AG08396 (cell line): ENCODE measurements at places on chromosomes 13 and 19.

DNA sequence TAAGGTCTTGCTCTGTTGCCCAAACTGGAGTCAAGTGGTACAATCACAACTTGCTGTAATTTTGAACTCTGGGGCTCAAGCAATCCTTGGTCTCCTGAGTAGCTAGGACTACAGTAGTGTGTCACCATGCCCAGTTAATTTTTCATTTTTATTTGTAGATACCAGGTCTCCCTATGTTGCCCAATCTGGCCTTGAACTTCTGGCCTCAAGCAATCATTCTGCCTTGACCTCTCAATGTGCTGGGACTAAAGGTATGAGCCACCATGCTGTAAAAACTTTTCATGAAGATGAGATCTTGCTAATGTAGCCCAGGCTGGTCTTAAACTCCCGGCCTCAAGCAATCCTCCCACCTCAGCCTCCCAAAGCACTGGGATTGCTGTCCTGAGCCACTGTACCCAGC, 15.1 kb upstream of the NAA16 start:
- no peak for DNase-seq

GRCh38 chr13:42047561-42048341, 697 bp upstream of the DGKH start:
- peak; percentile 66 for DNase-seq

DNA sequence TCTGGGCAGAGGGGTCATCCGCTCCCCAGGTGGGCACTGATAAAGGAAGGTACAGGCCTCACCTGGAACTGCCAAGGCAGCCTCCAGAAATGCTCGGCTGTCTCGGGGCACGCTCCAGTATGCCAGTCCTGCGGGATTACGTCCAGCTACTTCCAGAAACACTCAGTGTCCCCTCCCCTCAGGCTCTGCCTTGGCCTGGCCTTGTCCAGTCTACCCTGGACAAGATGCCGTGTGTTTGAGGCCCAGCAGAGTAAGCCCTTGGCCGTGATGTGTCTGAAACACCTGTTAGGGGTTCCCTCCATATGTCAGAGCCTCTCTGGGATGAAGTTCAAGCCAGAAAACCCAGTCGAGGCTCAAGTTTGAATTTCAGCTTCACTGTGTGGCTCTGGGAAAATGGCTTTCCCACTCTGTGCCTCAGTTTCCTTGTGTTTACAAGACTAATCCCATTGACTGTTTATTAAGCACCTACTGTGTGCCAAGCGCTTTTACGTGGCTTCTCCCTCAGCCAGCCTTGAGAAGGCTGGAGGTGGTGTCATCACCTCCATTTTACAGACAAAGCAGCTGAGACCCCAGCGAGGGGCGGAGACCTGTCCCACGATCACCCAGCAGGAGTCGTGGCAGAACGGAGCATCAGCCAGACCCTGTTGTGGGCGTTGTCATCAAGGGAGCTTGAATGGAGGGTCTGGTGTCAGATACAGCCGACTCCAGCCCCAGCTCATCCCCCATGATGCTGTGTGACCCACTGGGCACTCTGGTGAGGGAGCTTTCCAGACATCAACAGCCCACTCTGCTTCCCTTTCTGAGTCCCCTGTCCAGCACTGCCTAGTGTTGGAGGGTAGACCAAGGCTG, 2.0 kb upstream of the PIK3R2 start:
- DNase-seq = no peak

GRCh38 chr19:51691584-51692428, 1.3 kb upstream of the SPACA6 start:
- DNase-seq = no peak

DNA sequence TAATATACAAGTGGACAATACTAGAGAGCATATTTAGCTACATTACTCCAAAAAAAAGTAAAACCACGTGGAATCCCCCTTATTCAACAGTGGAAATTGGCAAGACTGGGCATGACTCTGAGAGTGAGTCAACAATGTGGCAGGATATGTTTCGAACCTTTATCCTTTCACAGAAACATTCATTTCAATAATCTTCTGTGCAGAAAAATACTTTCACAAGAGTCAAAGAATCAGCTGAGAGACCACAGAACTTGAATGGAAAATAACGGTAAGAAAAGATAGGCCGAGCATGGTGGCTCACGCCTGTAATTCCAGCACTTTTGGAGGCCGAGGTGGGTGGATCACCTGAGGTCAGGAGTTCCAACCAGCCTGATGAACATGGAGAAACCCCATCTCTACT, 25.1 kb upstream of the CD70 start:
- no peak for DNase-seq

DNA sequence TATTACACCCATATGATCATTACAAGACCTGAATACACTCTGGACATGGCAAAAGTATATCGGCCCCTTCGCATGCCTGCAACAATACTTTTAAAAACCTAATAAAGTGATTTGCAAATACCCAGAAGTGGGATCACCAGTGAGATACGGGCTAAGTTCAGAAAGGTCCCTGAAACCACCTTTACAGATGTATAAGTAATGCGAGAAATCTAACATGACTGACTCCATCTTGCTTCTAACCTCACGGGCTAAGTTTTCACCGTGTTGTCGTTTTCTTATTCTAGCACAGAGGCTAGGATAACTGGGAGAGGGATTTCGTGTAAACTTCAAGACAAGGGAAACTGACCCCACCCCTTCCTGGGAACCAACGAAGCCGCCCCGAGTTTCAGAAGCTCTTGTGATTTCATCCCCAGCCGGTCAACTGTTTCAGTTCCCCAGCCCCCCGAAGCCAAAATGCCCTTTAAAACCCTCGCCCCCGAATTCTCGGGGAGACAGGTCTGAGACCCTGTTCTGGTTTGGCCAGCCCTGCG, 703 bp downstream of the NEK3 start:
- DNase-seq = peak; percentile 56

- DNase-seq = no peak
Observed at GRCh38 chr13:25727810-25728209, 324.0 kb downstream of the SHISA2 start.

- peak; percentile 2 for DNase-seq
Observed at GRCh38 chr13:87274209-87274819, 396.9 kb upstream of the SLITRK5 start.

DNA sequence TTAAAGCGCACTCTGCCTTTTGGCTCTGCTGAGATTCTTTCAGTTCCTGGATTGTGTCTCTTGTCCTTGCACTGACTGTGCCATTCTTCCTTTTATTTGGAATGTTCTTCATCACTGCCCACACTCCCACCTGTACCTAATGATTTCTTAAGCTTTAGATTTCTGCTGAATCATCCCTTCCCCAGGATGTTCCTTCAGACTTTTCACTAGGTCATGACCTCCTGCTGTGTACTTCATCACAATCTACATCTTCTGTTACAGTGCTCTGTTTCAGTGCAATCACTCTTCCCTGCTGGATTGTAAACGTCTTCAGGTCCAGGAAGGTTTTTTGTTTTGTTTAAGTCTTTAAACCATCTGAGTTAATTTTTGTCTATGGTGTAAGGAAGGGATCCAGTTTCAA, 281.0 kb downstream of the ATP8A2 start:
- no peak for DNase-seq

DNA sequence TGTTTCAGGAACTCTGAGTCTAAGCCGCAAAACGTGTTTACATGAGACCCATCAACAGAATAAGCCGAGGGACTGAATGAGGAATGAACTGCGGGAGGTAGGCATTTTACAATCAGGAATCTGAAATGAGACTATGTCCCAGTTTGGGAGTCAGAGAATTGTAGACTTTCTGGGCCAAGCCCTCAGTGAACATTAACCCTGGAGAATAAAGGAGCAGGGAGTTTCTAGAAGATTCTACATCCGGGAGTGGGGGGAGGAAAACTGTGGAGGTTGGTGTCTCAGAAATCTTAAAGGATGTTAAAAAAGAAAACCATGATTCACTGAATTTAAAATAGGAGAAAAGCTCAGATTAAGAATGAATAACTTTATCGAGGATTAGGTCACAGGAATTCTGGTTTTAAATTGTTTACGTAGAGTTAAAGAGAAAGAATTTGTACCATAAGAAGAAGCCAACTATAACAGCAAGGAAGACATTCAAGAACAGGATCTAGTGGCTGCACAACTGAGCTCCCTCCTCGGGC, 18.5 kb downstream of the RFX2 start:
- DNase-seq = no peak

GRCh38 chr13:84137292-84137691, 255.0 kb upstream of the SLITRK1 start:
- peak; percentile 3 for DNase-seq

DNA sequence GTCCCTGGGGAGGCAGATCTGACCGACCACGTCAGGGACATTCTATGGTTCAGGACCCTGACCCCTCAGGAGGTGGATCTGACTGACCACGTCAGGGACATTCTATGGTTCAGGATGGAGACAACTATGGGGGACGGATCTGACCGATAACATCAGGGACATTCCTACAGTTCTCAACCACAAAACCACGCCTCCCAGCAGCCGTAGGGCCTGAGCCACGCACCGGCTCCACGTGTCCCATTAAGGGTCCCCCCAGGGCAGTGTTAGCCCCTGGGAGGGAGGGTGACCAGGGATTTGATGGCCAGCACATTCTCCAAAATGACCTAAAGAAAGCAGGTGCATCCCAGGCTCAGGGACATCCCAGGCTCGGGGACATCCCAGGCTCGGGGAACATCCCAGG, 49.0 kb upstream of the C13orf46 start:
- DNase-seq = no peak

DNA sequence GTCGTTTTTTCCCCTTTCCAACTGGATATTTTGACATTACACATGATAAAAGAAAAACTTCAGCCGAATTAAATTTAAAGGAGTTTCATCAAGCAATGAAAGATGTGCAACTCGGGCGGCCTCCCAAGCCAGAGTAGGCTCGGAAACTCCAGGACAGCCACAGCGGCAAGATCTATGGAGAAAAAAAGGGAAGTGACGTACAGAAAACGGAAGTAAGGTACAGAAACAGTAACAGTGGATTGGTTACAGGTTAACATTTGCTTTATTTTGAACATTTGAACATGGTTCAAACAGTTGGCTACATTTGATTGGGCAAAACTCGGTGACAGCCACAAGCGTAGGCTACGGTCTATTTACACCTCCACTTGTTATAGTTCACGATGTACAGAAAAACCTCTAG, 30.5 kb upstream of the FAM124A start:
- DNase-seq = no peak

DNA sequence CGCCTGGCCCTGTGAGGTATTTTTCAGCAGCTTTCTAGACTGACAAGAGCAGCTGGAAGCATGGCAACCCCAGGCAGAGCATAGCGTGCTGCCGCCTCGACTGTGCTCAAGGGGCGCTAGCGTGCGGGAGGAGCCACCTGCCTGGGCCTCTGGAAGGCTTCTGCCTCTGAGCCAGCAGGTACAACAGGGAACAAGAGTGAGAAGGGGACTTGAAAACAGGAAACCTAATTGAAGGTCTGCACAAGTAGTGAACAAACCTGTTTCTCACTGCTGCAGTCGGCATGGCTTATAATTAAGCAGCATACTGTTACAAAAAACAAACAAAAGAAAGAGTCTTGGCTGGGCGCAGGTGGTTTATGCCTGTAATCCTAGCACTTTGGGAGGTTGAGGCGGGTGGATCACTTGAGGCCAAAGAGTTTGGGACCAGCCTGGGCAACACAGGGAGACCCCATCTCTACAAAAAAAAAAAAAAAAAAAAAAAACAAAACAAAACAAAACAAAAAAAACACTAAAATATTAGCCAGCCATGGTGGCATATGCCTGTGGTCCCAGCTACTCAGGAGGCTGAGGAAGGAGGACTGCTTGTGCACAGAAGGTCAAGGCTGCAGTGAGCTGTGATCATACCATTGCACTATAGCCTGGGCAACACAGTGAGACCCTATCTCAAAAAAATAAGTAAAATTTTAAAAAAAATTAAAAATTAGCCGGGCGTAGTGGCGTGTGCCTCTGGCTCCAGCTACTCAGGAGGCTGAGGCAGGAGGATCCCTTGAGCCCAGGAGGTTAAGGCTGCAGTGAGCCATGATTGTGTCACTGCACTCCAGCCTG, 12.6 kb upstream of the GARRE1 start:
- no peak for DNase-seq

GRCh38 chr19:46147791-46148288, at the start of gene IGFL2:
Gene IGFL2, plus strand, starts transcription at chr19:46148238. Its CDS starts 41 bp downstream, at chr19:46148279.
- DNase-seq = no peak

- no peak for DNase-seq
Observed at GRCh38 chr19:7346488-7346971, 2.2 kb upstream of the ARHGEF18 start.

DNA sequence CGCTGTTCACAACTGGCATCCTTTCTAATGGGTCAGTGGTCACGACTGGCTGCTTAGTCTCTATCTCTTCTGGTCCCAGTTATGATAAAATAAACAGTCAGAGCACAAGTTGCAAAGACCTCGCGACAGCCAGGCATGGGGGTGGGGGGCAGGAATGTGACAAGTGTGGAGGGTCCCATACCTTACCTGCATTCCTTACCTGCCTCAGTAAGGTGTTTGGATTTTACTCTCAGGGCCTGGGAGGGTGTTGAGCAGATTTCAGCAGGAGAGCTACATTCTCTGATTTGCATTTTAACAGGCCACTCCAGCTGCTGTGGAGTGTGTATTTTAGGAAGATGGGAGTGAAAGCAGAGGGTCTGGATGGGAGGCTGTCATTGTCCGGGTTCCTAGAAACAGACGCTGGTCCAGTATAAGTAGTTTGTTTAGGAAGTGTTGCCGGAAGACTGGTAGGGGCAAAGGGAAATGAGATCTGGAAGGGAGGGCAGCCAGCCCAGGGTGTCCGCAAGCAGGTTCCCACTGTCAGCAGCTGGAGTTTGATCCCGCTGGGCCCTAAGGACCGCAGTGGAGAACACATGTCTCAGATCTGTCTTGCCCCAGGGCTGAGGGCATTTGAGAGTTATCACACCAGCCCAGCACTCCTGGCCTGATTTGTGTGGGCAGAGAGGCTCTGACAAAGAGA, 920.0 kb downstream of the UQCRFS1 start:
- no peak for DNase-seq

GRCh38 chr19:36267061-36267845, 52.3 kb downstream of the ZNF146 start:
- DNase-seq = no peak

- no peak for DNase-seq
Observed at GRCh38 chr19:3381701-3382372, 15.5 kb downstream of the NFIC start.

- peak; percentile 7 for DNase-seq
Observed at GRCh38 chr13:28147495-28147894, 9.2 kb downstream of the PAN3 start.

- no peak for DNase-seq
Observed at GRCh38 chr13:34459856-34460255, 482.2 kb upstream of the NBEA start.

DNA sequence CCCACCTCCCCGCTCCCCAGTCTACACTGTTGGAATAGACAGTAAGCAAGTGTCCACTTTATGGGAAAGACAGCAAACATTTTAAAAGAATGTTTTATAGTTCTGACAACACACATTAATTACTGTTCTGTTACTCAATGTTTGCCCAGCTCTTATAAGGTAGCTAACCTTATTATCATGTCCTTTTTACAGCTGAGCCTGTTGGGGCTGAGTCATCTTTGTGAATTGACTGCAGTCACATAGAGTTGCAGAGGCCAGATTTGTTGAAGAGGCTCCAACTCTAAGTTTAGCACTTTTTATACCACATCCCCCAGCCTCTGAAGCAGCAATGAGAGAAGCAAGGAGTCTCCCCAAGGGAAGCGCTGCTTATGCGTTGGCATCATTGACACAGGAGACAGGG, 76.2 kb downstream of the C13orf42 start:
- DNase-seq = no peak
